Stimulated activated CD4-positive, alpha-beta T cell treated with anti-CD3 and anti-CD28 coated beads, Interleukin-1b, Interleukin-23, amount 100 ng/mL, for 48 hours (primary cell): ENCODE measurements at places on chromosomes 12 and 14.

DNA sequence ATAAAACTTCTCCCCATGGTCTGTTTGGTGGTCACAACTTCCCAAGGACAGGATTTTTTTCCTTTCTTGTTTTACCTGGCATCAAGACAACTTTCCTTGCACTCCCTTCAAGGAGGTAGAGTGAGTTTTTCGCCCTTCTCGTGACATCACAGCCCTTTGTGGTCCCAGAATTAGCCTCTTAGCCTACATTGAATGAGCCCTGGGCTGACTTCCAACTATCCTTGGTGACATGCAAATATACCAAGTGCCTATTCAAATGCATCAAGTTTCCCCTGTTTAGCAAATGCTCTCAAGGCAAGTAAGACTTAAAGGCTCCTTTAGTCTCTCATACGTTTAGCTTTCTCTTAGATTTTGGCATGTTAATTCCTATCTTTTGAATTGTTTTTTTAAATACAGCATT lies 36.6 kb downstream of the TC2N start:
- DNase-seq = no peak

GRCh38 chr14:76984787-76985375 lies 43.6 kb downstream of the IRF2BPL start:
- no peak for DNase-seq

DNA sequence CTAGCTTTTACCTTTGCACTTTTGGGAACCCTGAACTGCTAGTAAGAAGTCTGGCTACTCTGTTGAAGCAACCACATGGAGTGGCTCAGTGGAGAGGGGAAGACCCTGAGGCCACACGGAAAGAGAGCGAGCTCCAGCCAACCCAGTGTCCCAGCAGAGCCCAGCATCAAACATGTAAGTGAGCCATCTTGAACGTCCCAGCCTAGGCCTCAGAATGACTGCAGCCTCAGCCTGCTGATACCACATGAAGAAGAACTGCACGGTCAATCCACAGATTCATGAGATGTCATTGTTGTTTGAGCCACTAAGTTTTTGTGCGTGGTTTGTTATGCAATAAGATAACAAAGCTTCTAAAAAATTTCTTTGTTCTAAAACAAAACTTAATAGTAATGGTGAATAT lies 40.2 kb downstream of the TFCP2 start:
- DNase-seq = no peak

DNA sequence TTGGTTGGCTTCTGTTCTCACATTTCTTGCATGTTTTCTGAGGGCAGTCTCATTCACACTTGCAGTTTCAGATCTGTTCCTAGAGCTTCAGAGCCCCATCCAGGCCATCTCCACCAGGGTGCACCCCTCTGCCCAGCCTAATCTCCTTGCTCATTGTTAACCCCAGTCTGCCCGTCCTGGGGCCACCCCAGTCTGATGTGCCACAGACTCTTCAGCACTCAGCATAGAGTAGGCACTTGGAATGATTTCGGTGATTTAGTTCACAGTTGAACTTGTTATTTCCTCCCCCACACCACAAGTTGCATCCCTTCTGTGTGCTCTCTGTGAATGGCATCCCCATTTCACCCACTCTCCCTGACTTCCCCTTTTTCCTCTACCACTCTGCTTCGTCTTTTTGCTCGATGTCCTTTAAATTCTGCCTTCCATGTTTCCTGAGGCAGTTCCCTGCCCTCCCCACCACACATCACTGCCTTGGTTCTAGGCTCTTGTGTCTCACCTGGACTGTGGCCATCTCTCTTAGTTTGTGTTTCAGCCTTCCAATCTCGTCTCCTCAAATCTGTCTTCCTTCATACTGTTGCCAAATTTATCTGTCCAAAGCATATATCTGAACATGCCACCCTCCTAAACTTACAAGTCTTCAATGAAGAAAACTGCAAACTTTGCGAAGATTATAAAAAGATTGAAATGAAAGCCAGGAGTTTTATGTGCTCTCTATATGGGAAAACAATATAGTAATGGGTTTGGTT lies 41.5 kb downstream of the ANO6 start:
- no peak for DNase-seq

GRCh38 chr12:54374562-54375258 lies 9.8 kb downstream of the ZNF385A start:
- DNase-seq = no peak

DNA sequence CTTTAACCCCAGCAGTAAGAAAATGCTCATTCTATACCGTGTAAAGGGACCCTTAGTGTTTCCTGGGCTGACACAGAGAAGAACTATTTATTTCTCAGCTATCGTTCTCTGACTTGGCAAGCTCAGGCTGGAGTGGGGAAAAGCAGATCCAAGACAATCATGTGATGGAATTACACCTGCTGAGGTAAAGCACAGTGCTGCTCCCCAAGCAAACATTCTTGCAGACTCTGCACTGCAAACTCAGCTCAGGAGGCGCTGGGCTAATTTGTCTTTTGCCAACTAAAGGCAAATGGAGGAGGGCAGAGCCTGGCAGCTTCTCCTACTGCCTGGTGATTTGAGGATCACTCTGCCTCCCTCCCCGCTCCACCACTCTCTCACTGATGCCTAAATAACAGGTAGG lies 57.8 kb upstream of the FUT8 start:
- no peak for DNase-seq

GRCh38 chr14:60315196-60315990 lies 66.4 kb downstream of the PPM1A start:
- DNase-seq = no peak

- DNase-seq = no peak
Observed at GRCh38 chr12:4282892-4283511, 9.4 kb downstream of the CCND2 start.

GRCh38 chr14:99615497-99616157 lies 11.6 kb upstream of the CCDC85C start:
- DNase-seq = no peak

GRCh38 chr12:846421-846820 lies 94.0 kb downstream of the WNK1 start:
- DNase-seq = no peak

- DNase-seq = no peak
Observed at GRCh38 chr12:2644683-2645405, 149.9 kb upstream of the FKBP4 start.

DNA sequence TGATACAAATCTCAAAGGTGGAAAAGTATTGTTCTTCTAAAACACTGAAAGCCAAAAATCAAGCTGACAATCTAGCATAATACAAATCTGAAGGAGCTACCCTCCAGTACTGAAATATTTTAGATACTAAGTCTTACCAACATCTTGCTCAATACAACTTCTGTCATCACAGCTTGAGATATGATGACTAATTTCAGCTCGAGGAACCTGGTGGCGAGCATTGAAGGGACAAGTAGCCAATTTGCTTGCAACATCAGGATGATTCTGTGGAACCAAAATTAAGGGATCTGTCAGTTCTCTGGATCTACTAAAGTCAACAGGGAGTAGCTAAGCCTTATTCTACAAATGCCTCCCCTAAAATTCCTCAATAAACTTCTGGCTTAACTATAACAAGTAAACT lies 10.4 kb downstream of the GTSF1 start:
- DNase-seq = no peak

DNA sequence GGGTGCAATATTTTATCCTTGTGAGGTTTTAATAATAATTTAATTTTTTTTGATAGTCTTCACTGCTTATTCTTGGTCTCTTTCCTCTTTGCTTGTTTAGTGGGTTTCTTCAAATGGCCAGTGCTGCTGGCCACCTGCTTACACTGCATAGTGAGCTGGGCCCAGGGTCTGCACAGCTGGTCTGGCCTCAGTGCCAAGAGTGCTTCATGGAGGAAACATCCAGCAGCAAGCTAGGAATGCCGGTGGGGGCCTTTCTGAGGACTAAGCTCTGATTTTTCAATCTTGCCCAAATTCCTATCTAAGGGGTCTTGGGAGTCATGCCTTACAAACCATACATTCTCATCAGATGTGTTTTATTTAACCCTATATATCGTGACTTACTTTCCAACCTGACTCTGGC lies 13.3 kb upstream of the BDKRB2 start:
- DNase-seq = no peak

DNA sequence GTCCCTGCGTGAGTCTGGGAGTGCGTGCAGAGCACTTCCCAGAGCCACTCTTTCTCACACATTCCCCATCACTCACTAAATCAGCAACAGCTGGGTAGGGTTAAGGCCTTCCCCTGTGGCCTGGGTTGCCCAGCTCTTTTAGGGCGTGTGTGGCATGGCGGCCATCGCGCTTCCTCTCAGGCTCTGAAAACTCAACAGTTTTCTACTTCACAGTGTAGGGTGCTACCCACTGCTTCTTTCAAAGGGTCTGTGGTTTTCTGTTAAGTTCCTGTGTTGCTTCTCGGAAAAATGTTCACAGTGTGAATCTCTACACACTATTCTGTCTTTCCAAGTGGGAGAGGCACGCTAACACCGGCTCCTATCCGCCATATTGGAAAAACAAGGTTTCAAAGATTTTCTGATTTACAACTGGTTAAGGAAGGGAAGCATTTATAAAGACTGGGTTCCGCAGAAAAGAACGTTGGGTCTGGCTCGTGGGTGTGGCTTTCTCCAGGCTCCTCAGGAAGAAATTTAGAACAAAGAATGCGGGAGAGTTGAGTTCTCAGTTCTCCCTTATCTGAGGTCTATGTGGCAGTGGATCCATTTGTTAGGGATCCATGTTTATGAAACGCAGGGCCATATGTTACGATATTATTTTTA lies 34.9 kb upstream of the AEBP2 start:
- DNase-seq = no peak

DNA sequence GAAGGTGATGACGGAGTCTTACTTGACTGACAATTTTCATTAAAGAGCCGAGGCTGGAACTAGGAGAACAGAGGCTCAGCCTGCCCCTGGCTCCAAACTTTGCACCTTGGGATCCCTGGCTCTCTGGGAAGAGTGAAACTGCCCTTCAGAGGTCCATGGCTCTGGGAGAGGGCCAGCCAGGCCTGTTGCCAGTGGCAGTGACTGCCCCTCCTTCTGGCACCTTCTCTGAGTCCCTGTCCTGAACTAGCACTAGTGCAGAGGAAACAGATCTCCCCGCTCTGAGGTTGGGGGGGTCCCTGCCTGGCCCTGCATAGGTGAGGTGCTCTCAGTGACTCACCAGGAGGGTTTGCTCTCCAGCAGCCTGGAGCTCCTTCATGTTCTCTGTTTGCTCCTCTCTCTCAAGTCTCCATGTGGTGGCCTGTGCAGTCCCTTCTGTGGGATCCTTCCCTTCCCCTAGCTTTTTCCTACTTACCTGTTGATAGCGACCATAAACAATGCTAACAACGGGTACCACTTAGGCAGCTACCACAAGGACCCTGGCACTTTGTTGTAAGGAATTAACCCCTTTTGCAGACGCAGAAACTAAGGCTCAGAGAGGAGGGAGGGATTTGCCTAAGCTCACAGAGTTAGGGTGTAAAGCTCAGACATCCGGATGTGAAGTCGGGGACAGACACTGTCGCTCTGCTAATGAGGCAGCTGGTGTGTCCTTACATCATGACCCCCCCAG lies 22.4 kb downstream of the FAM222A start:
- DNase-seq = no peak

DNA sequence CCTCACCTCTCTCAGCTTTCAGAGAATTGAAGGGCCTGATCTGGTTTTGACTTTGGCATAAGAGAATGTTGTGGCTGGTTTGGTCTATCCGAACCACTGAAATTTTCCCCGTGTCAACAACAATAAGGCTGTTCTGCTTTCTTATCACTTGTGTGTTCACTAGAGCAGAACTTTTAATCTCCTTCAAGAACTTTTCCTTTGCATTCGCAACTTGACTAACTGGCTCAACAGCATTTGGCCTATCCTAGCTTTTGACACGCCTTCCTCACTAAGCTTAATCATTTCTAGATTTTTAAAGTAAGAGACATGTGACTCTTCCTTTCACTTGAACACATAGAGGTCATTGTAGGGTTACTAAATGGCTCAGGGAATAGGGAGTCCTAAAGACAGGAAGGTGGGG lies 25.9 kb upstream of the EDDM3A start:
- DNase-seq = no peak

GRCh38 chr14:91831337-91831736 lies 36.0 kb downstream of the TC2N start:
- DNase-seq = no peak

GRCh38 chr12:111312016-111312415 lies 56.9 kb downstream of the PHETA1 start:
- no peak for DNase-seq

DNA sequence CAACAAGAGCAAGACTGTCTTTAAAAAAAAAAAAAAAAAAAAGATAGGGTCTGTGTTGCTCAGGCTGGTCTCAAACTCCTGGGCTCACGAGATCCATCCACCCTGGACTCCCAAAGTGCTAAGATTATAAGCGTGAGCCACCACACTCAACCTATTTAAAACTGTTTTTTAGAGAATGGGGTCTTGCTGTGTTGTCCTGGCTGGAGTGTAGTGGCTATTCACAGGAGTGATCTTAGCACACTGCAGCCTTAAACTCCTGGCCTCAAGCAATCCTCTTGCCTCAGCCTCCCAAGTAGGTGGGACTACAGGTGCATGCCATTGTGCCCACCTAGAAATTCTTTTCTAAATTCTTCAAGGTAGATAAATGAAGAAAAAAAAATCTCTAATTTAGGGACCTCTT lies 7.6 kb downstream of the COQ10A start:
- no peak for DNase-seq

GRCh38 chr12:116538076-116538591 lies 21.0 kb upstream of the MAP1LC3B2 start:
- no peak for DNase-seq
